Placental epithelial cell (primary cell): ENCODE measurements at places on chromosomes 12 and 14. TPM values are rescaled to one million over a fixed set of nuclear protein-coding genes. Genes with fewer than 3 reads are reported as not detected.

The IGF1 gene
- not detected in 2 replicates for total RNA-seq

The CLEC2A gene
- total RNA-seq, result 0.22 TPM in 1 of 2 replicates, not detected in the other

The LIMA1 gene
- total RNA-seq, result 139 and 360 TPM in 2 replicates

The GUCY2C gene
- total RNA-seq, result 0.11 TPM in 1 of 2 replicates, not detected in the other

The ADGRD1 gene
- not detected in 2 replicates for total RNA-seq

The TC2N gene
- total RNA-seq, result 5.9 and 7.9 TPM in 2 replicates

The LALBA gene
- not detected in 2 replicates for total RNA-seq

The OR4E2 gene
- not detected in 2 replicates for total RNA-seq

The BEST3 gene
- under 0.01 and 0.87 TPM in 2 replicates for total RNA-seq

The TBPL2 gene
- total RNA-seq, result not detected in 2 replicates

The SCNN1A gene
- total RNA-seq, result 47.1 and 59.2 TPM in 2 replicates

The TAS2R31 gene
- 3.1 and 7.1 TPM in 2 replicates for total RNA-seq
